Stimulated activated CD4-positive, alpha-beta T cell treated with anti-CD3 and anti-CD28 coated beads, Interleukin-1b, Interleukin-23, amount 100 ng/mL, for 24 hours (primary cell): ENCODE measurements at places on chromosomes 11 and 22.

GRCh38 chr11:116852261-116853031, 15.0 kb upstream of the APOA1 start:
- no peak for DNase-seq

- no peak for DNase-seq
These were observed 27.6 kb upstream of the APLP2 start for GRCh38 chr11:130042093-130042591.

GRCh38 chr11:39772525-39773137, 1686.8 kb downstream of the LRRC4C start:
- DNase-seq, result no peak

- no peak for DNase-seq
These were observed 12.9 kb downstream of the ADORA2A start for GRCh38 chr22:24440270-24440717.

GRCh38 chr11:99069856-99070444, 49.2 kb downstream of the CNTN5 start:
- DNase-seq, result no peak

- DNase-seq, result no peak
These were observed 14.8 kb upstream of the GAL start for GRCh38 chr11:68669301-68670090.

- DNase-seq, result no peak
These were observed 13.4 kb downstream of the NADSYN1 start for GRCh38 chr11:71466358-71466757.

DNA sequence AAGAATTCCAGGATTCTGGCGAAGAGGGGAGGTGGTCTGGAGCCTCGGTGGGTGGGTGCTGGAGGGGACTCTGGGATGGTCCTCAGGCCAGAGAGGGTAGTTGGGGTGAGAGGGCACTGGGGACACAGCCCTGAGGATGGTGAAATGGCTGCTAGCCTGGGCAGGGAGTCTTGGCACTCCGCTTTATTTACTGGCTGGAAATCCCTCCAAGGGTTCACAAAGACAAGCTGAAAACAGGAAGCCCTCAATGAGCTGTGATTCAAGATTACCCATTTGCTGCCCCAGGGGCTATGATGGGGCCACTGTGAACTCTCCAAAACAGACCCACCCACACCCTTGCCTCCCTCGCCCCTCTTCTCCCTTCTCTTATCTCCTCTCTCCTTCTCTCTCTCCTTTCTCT, 71.9 kb downstream of the FBXO7 start:
- no peak for DNase-seq

- no peak for DNase-seq
These were observed 57.9 kb downstream of the GRAMD4 start for GRCh38 chr22:46678003-46678657.

DNA sequence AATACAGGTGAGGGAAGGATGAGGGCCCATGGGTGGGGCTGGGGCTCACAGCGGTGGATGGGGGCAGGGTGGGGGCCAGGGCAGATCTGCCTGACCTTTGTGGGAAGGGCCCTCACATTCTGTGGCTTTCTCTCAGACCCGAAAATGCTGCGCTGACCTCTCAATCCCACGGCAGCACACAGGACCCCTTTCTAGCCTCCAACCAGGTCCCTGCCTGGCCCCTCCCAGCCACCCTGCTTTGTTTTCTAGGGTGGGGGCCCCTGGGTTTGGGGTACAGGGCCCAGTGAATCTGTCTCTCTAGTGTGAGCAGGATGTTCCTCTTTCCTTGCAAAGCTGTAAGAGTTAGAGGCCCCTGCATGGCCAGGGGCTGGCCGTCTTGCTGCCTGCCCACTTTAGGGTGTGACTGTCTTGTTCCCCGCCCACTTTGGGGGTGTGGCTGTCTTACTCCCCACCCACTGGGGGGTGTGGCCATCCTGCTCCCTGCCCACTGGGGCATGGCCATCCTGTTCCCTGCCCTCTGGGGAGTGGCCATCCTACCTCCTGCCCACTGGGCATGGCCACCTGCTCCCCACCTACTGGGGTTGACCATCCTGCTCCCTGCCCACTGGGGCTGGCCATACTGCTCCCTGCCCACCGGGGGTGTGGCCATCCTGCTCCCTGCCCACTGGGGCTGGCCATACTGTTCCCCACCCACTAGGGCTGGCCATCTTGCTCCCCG, 11.5 kb downstream of the PARVG start:
- DNase-seq, result no peak

- DNase-seq, result no peak
These were observed 58.4 kb upstream of the RCN1 start for GRCh38 chr11:32032478-32032877.

- DNase-seq, result no peak
These were observed 5.7 kb downstream of the LRRC10B start for GRCh38 chr11:61514050-61514917.

DNA sequence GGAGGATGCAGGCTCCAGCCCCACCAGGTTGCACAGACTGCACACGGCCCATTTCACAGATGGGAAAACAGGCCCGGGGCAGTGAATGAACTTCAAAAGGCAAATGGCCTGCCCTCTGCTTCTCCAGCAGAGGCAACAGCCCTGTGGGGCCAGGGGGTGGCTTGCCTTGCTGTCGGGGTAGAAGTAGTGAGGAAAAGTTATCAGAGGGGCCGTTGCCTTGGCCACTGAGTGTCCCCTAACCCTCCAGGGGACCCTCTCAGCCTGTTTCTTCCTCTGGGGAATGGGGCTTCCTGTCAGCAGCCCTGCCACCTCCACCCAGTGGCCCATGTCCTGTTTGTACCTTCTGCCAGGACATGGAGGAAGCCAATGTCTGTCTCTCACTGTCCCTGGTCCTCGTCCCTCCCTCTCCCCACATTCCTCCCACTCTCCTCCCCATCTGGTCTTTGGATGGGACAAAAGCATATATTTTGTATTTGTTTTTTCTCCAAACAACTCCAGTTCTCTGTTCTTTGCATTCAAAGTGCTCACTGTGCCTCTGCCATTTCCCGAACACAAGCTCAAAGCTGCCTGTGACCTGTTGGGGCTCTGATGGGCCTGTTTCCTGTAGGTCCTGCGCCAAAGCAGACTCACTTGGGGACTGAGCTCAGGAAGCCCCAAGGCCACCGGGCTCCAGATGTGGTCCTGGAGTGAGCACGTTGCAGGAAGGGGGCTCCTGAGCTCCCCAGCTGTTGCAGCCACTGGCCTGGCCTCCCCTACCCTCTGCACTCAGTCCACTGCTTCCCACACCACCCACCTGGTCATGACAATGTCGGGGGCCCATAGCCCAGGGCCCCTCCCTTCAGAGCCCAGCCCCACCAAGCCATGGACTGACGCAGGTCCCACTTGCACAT, 9.5 kb downstream of the MAP4K2 start:
- no peak for DNase-seq

- no peak for DNase-seq
These were observed 35.5 kb upstream of the FGF3 start for GRCh38 chr11:69854713-69855112.

DNA sequence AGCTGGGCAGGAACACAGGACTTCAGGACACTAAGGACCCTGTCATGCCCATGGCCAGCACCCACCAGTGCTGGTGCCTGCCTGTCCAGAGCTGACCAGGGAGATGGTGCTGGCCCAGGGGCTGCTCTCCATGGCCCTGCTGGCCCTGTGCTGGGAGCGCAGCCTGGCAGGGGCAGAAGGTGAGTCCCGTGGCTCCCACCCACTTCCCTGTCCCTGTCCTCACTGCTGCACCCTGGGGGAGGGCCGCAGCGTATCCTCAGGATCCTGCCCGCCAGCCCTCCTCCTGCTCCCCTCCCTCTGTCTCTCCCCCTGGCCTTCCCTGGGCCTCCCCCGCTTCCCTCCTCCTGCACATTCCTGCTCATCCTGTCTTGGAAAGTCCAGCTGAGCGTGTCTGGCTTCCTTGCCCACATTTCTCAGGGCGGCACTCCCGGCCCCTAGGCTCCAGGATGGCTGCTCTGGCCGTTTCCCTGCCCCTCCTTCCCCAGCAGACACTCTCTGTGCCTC, 8.7 kb downstream of the CSF2RB start:
- DNase-seq, result no peak

DNA sequence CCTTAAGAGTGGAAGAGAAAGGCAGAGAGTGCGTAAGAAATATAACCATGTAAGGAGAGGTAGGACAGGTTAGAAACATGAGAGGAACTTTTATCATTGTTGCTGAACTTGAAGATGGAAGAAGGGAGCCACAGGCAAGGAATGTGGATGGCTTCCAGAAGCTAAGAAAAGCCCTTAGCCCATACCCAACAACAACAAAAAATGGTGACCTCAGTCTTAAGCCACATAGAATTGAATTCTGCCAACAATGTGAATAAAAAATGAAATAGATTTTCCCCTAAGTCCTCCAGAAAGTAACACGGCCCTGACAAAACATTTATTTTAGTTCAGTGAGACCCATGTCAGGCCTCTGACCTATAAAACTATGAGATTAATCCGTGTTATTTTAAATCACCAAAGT, 767.3 kb downstream of the FAM181B start:
- DNase-seq, result no peak

DNA sequence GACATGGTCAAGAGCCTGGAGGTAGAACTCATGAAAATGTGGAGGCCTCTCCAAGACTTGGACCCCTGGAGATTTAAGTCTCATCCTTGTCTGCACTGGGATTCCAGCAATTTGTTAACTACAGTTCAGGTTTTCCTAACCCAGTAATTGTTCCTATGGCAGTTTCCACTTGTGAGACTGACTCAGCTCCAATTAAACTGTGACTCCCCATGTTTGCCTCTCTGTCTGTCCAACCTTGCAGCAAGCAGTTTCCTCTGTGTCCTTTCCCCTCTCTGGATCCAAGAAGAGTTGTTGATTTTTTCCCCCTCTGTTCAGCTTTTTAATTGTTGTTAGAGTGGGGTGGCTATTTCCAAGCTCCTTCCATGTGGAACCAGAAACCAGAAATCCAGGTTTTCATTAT, 16.2 kb upstream of the ARHGAP20 start:
- no peak for DNase-seq

GRCh38 chr11:100681064-100681502, 6.0 kb upstream of the ARHGAP42 start:
- no peak for DNase-seq

GRCh38 chr11:37642296-37642695, 1044.3 kb upstream of the RAG2 start:
- DNase-seq, result no peak

GRCh38 chr11:13316528-13316961, 39.0 kb downstream of the BMAL1 start:
- DNase-seq, result no peak

GRCh38 chr11:44805596-44805995, 78.8 kb downstream of the TSPAN18 start:
- no peak for DNase-seq

GRCh38 chr22:25693268-25693565, 48.8 kb upstream of the MYO18B start:
- DNase-seq, result no peak

DNA sequence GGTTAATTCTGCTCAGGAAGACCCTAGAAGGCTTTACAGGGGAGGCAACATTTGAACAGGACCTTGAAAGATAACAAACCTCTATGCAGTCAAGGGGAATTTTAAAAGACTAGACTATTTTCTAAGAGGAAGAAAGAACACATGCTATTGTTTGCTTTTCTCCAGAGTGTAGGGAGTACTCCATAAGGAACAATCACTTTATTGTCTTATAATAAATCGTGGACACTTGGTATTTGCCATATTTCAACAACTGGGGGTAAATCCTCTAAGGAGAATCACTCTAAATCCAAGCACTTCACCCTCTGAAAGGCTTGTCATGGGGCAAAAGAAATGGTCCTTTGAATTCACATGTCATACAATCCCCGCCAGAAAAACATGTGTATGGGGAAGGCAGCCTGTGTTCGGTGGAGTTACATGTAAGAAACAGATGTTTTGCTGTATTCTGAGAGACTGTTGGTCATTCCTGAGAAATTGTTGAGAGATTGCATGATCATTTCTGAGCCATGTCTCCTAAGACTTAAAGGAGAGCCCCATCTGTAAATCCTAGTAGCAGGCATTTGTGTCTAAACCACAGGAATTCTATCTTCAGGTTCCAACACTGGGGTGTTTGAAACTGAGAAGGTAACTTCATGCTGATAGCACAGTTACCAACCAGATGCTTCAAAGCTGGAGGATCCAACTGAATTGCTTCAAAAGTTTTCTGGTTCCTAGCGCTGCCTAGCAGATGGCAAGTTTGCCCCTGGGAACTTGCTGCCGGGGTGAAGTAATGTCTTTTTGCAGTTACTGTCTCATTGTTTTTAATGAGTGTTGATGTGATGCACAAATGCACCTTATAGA, 66.8 kb downstream of the FZD4 start:
- DNase-seq, result no peak

- no peak for DNase-seq
These were observed 6.2 kb upstream of the RGL4 start for GRCh38 chr22:23684561-23685031.

DNA sequence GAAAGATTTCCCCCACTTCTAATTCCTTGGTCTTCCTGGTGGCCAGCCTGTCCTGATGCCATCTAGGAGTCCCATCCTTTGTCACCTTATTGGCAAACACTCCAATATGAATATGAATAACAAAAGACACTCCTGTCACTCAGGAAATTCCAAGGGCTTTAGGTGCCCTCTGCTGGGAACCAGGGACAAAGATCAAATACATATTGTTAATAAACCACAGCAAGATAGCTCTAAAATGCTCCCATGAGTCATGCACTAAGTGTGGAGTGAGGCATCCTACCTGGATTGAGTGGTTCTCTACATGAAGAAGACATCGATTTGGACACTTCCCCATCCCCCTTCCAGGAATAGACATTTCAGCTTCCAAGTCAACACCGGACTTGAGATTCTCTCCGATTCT, 823.6 kb downstream of the TBC1D22A start:
- no peak for DNase-seq

- no peak for DNase-seq
These were observed 10.3 kb downstream of the IGLL5 start for GRCh38 chr22:22897947-22898346.

DNA sequence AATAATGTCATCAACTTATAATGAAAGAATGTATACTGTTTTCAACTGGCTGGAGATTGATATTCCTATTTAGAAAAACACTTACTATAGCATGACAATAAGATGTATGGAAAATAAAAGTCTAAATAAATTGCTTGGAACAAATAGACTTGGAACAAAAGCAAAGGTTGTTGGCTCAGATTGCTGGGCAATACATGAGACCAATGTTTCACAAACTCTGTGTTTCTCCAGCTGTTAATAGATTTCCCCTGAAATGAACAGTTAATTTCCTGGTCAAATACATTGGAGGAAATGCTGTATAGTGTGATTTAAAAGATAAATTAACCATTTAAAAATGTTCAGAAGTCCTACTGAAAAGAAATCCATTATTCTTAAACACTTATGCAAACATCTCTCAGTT, 40.1 kb upstream of the CTSC start:
- DNase-seq, result no peak

GRCh38 chr11:42806191-42806590, 505.6 kb upstream of the API5 start:
- no peak for DNase-seq

DNA sequence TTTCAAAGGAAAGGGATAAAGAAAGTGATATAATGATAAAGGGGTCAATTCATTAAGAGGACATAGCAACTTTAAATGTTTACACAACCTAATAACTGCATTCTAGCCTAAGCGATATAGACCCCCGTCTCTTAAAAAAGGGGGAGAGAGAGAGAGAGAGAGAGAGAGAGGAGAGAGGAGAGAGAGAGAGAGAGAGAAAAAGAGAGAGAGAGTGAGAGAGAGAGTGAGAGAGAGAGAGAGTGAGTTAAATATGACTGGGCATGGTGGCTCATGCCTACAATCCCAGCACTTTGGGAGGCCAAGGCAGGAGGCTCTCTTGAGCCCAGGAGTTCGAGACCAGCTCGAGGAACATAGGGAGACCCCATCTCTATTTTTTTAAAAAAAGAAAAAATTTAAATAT, 90.2 kb upstream of the GAL start:
- DNase-seq, result no peak

- DNase-seq, result no peak
These were observed 30.5 kb downstream of the CHKA start for GRCh38 chr11:68090706-68091105.
